ENCODE measurements at places on chromosomes 2 and 18. TPM values are rescaled to one million over a fixed set of nuclear protein-coding genes. Genes with fewer than 3 reads are reported as not detected.

The TSPYL6 gene
- total RNA-seq: not detected

The HK2 gene
- 73.8 TPM for total RNA-seq

DNA sequence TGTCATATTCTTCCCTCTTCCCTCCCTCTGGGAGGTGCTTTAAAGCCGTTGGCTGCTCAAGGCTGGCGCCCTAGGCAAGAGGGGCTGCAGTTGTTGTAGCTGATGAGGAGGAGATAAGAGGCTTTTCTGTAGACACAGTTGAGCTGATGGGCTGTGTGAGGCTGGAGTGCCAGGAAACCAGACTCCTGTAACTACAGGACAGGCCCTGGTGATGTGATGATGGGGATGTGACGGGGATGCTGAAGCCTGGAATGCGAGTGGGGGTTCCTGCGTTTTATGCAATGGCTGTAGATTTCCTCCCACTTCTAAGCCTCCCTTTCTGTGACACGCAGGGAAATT is 5.7 kb upstream of the EFR3B start:
- H3K36me3 ChIP-seq: no peaks in the 10 kb centered on the region
- no peak overlapping the region for H3K4me3 ChIP-seq

The SPATA3 gene
- not detected for total RNA-seq

GRCh38 chr2:88680916-88681315 is 10.6 kb upstream of the RPIA start:
- no peak for DNase-seq
- no peaks in the 10 kb centered on the region for H3K36me3 ChIP-seq
- H3K27ac ChIP-seq: no peak overlapping the region
- no peak overlapping the region for H3K4me3 ChIP-seq

DNA sequence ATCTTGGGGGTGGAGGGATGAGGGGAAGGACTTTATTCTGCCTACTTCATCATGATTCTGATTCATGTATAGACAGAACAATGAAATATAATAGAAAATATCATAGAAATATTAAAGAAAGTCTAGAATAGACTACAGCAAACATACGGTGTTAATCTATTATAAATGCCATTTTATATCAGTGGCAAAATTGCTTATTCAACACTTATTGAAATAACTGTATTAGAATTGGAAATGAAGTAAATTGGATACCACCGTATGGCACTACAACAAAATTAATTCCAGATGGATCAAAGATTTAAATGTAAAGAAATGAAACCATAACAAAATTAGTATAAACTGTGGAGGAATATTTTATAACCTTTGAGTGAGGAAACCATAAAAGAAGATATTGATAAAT is 213.3 kb upstream of the CTAGE1 start:
- no peak for DNase-seq
- no peak overlapping the region for H3K27ac ChIP-seq
- no peak overlapping the region for H3K4me3 ChIP-seq
- no peaks in the 10 kb centered on the region for H3K36me3 ChIP-seq
- no peaks in the 10 kb centered on the region for H3K27me3 ChIP-seq

DNA sequence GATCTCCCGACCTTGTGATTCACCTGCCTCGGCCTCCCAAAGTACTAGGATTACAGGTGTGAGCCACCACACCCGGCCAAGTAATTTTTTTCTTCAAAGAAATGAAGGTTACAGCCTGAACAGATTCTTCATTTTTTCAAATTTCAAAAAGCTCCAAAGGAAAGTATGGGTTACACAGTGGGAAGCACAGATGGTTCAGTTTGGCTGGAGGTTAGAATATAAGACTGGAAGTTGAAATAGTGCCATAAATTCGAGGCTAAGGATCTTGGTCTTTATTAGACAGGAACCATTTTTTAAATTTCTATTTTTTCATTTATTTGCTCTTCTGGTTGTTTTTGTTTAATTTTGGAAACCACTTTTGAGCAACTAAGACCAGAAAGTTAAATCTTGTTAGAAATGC is 120.0 kb downstream of the STK39 start:
- DNase-seq: no peak
- H3K36me3 ChIP-seq: no peaks in the 10 kb centered on the region
- H3K4me1 ChIP-seq: no peaks in the 10 kb centered on the region
- H3K27me3 ChIP-seq: no peaks in the 10 kb centered on the region
- no peak overlapping the region for H3K27ac ChIP-seq

DNA sequence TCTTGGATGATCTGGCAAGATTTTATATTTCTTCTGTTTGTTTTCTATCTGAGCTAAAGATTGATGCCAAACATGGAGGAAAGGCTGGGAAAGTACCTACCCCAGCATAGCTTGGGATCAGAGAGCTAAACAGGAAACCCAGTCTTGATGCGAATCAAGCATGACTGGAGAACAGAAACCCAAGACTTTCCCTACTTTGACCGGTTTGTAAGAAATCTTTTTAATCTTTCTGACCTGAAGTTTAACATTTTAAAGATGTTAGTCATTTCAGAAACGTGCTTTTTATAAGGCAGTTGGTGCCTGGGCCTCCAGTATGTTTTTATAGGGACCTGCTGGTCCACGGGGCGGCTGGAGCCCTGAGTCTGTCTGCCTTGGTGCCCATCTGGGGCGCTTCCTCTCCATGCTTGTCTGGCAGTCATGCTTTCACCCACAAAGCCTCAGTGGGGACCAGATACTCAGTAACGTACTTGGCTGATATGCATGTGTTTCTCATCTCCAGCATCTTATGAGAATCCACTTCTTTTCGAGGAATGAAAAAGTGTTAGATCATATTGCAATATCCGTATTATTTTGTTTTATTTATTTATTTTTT is 266.5 kb downstream of the PTGR3 start:
- H3K4me3 ChIP-seq: no peak overlapping the region
- peak overlapping the region; percentile 31 for H3K27ac ChIP-seq
- no peaks in the 10 kb centered on the region for H3K36me3 ChIP-seq

The PFN4 gene
- total RNA-seq: not detected

DNA sequence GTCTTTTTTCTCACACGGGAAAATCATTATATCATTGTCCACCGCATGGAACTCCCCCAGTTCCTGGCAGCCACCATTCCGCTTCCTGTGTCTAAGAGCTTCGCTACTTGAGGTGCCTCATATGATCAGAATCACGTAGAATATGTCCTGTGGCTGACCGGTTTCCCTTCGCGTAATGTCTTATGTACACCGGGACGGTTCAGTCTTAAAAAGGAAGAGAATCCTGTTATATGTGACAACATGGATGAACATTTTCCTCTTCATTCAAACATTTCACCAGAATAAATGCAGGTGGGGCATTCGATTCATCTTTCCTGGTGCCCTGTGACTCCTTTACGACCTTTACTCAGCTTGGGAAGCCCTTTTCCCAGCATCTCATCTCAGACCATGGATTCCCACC is 131.7 kb upstream of the TWIST2 start:
- H3K27ac ChIP-seq: no peak overlapping the region
- no peaks in the 10 kb centered on the region for H3K27me3 ChIP-seq
- no peak for DNase-seq
- no peaks in the 10 kb centered on the region for H3K4me1 ChIP-seq
- no peak overlapping the region for H3K4me3 ChIP-seq

The EHD3 gene
- total RNA-seq: 3.9 TPM

DNA sequence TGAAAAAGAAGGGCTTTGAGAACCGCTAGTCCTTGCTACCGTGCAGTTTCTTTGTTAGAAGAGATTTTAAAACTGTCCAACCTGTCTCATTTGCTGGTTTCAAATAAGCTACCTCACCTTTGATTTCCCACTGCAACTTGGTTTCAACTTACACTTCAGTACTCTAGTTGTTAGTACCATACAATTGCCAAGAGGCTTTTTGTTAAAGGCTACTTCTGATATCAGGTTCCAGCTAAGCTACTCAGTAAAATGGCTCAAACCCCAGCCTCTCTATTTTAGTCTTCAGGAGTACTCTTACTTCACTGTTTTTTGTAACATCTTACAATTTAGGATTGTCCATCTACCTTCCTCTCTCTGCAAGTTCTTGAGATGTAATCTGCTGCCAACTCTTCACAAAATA is 91.6 kb downstream of the INO80D start:
- H3K4me1 ChIP-seq: no peaks in the 10 kb centered on the region
- DNase-seq: no peak
- H3K36me3 ChIP-seq: no peaks in the 10 kb centered on the region

DNA sequence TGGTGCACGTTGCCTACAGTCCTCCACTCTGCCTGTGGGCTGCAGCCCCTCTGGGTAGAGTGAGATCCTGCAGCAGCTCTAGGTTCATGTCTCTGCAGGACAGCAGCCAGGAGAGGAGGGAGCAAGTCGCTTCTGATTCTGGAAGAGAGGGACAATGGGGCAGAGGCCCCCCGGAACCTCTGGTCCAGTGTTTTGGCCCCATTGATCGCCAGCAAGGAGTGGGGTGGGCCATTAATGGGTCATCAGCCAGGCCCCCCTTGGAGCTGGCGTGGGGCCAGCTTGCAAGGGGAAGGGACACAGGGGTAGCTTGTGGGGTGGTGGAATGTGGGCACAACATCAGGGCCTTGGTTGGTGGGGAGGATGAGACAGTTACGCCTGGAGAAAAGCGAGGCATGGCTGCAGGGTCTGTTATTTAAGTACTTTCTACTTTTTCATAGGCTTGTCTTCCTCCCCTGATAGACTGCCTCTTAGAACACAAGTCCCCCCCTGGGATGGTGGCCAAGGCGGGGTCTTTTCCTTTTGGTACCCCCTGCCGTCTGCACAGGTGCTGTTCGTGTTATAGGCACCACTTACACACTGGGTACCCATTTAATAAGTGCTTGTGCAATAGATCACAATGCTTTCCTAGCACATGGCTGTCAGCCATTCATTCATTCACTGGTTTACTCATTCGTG is 44.6 kb downstream of the INHBB start:
- no peaks in the 10 kb centered on the region for H3K36me3 ChIP-seq
- H3K27me3 ChIP-seq: no peaks in the 10 kb centered on the region
- no peak for DNase-seq
- H3K4me1 ChIP-seq: no peaks in the 10 kb centered on the region

- no peaks in the 10 kb centered on the region for H3K4me1 ChIP-seq
- H3K27me3 ChIP-seq: no peaks in the 10 kb centered on the region
- no peak for DNase-seq
- H3K27ac ChIP-seq: no peak overlapping the region
Observed at GRCh38 chr2:102581911-102582310, 37.4 kb upstream of the SLC9A2 start.

The DYNAP gene
- total RNA-seq: not detected

The CPO gene
- total RNA-seq: 0.51 TPM

GRCh38 chr2:150963336-150963735 is 298.3 kb downstream of the RBM43 start:
- H3K4me3 ChIP-seq: no peak overlapping the region
- no peak for DNase-seq
- H3K27ac ChIP-seq: no peak overlapping the region
- no peaks in the 10 kb centered on the region for H3K4me1 ChIP-seq

- H3K4me1 ChIP-seq: no peaks in the 10 kb centered on the region
- no peak overlapping the region for H3K4me3 ChIP-seq
- DNase-seq: no peak
- H3K27me3 ChIP-seq: no peaks in the 10 kb centered on the region
- H3K27ac ChIP-seq: no peak overlapping the region
- no peaks in the 10 kb centered on the region for H3K36me3 ChIP-seq
Observed at GRCh38 chr2:11228692-11229091, 73.4 kb downstream of the SLC66A3 start.

- H3K36me3 ChIP-seq: no peaks in the 10 kb centered on the region
- no peak overlapping the region for H3K4me3 ChIP-seq
- no peak for DNase-seq
- H3K4me1 ChIP-seq: no peaks in the 10 kb centered on the region
Observed at GRCh38 chr2:129193961-129194360, 785.5 kb upstream of the RAB6C start.

All from naive thymus-derived CD4-positive, alpha-beta T cell (primary cell).